SJCRH30 (cell line): ENCODE measurements at places on chromosomes 4 and X. TPM values are rescaled to one million over a fixed set of nuclear protein-coding genes. Genes with fewer than 3 reads are reported as not detected.

DNA sequence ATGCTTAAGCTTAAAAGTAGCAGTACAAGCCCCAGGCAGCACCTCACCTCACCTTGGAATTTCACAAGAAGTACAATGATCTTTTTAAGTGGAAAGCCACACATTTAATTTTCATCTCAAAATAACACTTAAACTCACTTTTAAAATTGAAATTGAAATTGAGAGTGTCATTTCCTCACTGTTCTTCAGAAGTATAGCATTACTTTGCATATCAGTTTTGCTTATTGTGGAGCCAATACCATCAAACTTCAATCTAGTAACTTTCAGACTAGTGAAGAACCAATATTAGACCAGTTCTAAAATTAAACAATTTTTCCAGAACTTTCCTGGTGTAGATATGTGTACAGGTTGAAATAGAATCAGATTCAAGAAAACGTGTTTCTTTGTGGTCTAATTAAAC, 242.4 kb downstream of the NDST4 start:
- DNase-seq = no peak
- H3K36me3 ChIP-seq = no peaks in the 10 kb centered on the region
- H3K27me3 ChIP-seq = no peaks in the 10 kb centered on the region
- no peak overlapping the region for H3K27ac ChIP-seq

- DNase-seq = no peak
- H3K36me3 ChIP-seq = no peaks in the 10 kb centered on the region
- H3K4me3 ChIP-seq = no peak overlapping the region
- no peaks in the 10 kb centered on the region for H3K27me3 ChIP-seq
- H3K4me1 ChIP-seq = no peaks in the 10 kb centered on the region
- H3K27ac ChIP-seq = no peak overlapping the region
These were observed 119.6 kb downstream of the CHM start for GRCh38 chrX:85927740-85928139.

DNA sequence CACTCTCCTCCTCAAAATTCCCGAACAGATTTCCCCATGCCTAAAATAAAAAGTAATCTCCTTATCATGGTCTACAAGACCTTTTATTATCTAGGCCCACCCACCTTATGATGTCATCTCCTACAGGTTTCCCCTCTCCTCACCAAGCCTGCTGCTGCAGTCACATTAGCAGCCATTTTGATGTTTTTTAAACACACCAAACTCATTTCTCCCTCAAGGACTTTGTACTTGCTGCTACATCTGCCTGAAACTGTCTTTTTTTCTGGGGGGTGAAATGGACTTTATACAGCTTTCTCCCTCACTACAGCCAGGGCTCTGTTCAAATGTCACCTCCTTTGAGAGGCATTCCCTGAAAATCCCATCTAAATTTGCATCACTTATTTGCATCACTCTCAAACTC, 90.2 kb upstream of the TAB3 start:
- H3K4me1 ChIP-seq = no peaks in the 10 kb centered on the region
- H3K4me3 ChIP-seq = no peak overlapping the region
- no peak overlapping the region for H3K27ac ChIP-seq
- no peaks in the 10 kb centered on the region for H3K27me3 ChIP-seq

DNA sequence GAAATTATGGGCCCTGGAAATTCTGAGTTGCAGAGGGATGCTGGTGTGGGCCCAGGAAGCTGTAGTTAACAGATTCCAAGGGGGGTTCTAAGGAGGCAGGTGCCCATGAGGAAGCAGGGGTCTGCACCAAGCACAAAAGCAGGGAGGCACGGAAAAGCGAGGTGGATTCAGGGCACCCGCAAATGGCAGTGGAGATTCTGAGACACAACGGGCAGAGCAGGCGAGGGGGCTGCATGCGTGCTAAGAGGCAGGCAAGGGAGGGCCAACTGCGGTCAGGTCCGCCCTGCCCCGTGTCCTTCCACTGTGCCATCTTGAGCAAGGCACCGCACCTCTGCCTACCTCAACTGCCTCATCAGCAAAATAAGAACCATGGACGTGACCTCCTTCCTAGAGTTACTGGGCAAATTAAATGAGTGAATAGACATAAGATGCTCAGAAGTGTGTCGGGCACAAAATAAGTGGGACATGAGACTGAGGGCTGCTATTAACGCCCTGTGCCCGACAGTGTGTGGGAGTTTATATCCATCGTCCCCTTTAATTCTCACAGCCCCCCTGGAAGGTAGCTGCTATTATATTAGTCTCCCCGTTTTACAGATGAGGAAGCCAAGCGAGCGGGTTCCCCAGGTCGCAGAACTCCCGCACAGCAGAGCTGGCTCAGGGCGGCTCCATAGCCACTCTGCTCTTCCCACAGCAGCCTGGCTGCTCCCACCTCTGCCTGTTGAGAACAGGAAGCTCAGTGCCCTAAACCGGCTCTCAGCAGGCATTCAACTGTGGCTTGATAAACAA, 67.6 kb downstream of the PPP2R2C start:
- no peak overlapping the region for H3K4me3 ChIP-seq
- H3K27me3 ChIP-seq = peaks cover 32% of the 10 kb centered on the region
- H3K36me3 ChIP-seq = no peaks in the 10 kb centered on the region
- no peak for DNase-seq
- H3K27ac ChIP-seq = no peak overlapping the region

- no peak overlapping the region for H3K4me3 ChIP-seq
- H3K4me1 ChIP-seq = no peaks in the 10 kb centered on the region; the same call in 1 of the 2 replicates
- DNase-seq = no peak
- no peaks in the 10 kb centered on the region for H3K27me3 ChIP-seq
- H3K27ac ChIP-seq = no peak overlapping the region
These were observed 65.2 kb downstream of the FAM13A start for GRCh38 chr4:88991746-88992145.

- H3K4me3 ChIP-seq = no peak overlapping the region
- H3K27ac ChIP-seq = no peak overlapping the region
- H3K27me3 ChIP-seq = no peaks in the 10 kb centered on the region
- H3K4me1 ChIP-seq = 0 out of 2 replicates have a peak, but pooled peaks cover 2% of the 10 kb centered on the region
- no peak for DNase-seq
These were observed 25.4 kb downstream of the CLCN5 start for GRCh38 chrX:49947781-49948180.

- H3K4me3 ChIP-seq = no peak overlapping the region
- H3K27ac ChIP-seq = no peak overlapping the region
- no peaks in the 10 kb centered on the region for H3K27me3 ChIP-seq
These were observed 9.6 kb upstream of the OTUD4 start for GRCh38 chr4:145189981-145190380.

DNA sequence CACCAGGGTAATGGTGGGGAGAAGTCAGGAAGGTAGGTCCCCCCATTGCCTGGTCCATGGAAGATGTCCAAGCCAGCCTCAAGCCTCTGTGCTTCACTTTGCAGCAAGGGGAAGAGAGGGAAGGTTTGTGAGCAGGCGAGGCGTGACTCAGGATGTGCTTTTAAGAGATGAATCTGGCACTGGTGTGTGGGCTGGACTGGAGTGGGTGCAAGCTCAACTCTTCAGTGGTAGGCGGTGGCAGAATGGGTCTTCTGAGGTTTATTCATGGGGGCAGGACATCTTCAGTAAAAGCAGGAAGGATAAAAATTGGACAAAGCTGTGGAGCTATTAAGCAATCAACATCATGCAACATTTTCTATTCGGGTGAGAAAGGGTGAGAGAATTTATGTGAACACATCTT, 19.4 kb downstream of the GPM6B start:
- H3K36me3 ChIP-seq = no peaks in the 10 kb centered on the region
- no peak overlapping the region for H3K4me3 ChIP-seq
- DNase-seq = no peak
- no peaks in the 10 kb centered on the region for H3K4me1 ChIP-seq
- H3K27me3 ChIP-seq = no peaks in the 10 kb centered on the region

- H3K4me1 ChIP-seq = no peaks in the 10 kb centered on the region
- no peak for DNase-seq
- H3K27ac ChIP-seq = no peak overlapping the region
- H3K36me3 ChIP-seq = no peaks in the 10 kb centered on the region
These were observed 48.7 kb upstream of the HELT start for GRCh38 chr4:184969610-184970009.

DNA sequence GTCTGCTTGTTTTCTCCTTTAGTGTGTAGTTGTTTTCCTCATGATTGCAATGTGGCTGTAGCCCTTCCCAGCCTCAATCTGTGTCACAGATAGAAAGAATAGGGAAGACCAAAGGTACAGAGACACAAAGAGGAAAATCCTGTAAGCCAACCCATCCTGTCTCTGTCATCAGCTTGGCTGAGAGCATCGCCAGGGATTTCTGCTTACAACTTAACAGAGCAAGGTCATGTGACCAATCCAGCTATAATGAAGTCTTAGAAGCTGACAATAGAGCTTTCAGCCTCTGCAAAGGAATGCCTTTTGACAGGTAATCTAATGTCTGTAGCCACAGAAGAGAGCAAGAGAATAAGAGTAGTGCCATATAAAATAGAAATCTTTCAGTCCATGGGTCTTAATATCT, 1598.0 kb upstream of the AGA start:
- H3K27me3 ChIP-seq = no peaks in the 10 kb centered on the region
- no peak overlapping the region for H3K27ac ChIP-seq
- H3K36me3 ChIP-seq = no peaks in the 10 kb centered on the region
- DNase-seq = no peak
- H3K4me1 ChIP-seq = no peaks in the 10 kb centered on the region
- no peak overlapping the region for H3K4me3 ChIP-seq

DNA sequence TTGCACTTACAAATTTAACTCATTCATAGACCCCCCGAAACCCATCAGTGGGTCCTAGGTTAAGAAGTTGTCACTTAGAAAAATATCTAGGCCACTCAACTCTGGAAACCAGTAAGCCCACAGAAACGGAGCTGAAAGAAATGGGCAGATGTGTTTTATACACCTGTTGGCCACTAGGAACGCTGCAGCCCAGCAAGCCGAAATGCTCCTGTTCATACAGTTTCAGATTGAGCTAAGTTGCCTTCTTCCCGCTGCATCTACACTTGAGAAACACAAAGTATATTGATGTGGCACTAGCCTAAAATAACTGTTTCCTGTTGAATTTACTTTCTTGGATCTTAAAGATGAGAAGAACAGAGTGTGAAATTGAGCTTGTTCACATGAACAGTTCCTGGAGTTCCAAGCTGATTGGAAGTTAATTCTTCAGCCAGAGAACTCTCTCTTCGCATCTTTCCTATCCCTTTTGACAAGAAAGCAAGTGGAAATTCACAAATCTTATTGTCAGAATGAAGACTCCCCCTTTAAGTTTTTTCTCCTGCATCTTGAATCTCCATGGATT, 174.1 kb downstream of the RBMX2 start:
- no peaks in the 10 kb centered on the region for H3K36me3 ChIP-seq
- H3K4me3 ChIP-seq = no peak overlapping the region
- H3K27ac ChIP-seq = no peak overlapping the region

DNA sequence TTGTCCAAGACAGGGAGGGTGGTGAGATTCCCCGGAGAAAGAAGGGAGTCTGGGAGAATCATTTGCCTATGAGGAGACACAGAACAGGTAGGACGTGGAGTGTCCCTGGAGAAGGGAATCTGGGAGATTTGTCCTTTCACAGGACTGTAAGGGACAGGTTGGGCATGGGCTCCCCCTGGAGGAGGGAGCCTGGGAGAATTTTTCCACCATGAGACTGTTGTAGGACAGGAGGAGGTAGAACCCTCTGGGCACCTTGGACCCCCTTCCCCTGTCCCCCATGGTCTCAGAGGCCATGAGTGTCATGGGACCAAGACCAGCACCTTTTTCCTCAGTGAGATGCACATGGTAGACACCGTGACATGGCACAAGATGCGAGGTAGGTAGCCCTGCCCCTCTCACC, 2.8 kb downstream of the PORCN start:
- H3K27me3 ChIP-seq = no peaks in the 10 kb centered on the region
- no peak overlapping the region for H3K27ac ChIP-seq
- DNase-seq = no peak
- H3K4me3 ChIP-seq = no peak overlapping the region
- no peaks in the 10 kb centered on the region for H3K4me1 ChIP-seq

DNA sequence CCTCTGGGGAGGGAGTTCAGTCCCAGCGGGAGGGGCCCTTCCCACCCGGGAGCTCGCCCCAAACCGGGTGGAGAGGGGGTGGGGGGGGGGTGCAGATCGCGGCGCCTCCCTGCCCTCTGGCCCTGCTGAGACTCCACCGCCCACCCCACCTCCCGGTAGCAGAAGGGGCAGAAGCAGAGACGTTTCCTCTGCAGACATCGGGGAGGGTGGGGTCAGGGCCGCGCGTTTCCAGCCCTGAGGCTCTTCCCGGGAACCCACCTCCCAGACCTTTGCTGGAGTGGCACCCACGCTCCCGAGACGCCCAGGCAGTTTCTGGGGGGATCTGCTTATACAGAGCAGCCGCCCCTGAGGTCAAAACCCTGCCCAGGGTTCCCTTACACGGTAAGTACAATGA, 30.2 kb downstream of the CPLX1 start:
- DNase-seq = no peak
- H3K4me1 ChIP-seq = peaks cover 6% of the 10 kb centered on the region
- H3K4me3 ChIP-seq = no peak overlapping the region

GRCh38 chrX:103911236-103911635, 51.2 kb upstream of the TMSB15B start:
- H3K36me3 ChIP-seq = no peaks in the 10 kb centered on the region
- DNase-seq = no peak
- H3K4me1 ChIP-seq = no peaks in the 10 kb centered on the region
- no peak overlapping the region for H3K4me3 ChIP-seq
- no peak overlapping the region for H3K27ac ChIP-seq

- H3K36me3 ChIP-seq = no peaks in the 10 kb centered on the region
- no peak for DNase-seq
- no peak overlapping the region for H3K27ac ChIP-seq
- H3K4me3 ChIP-seq = no peak overlapping the region
- no peaks in the 10 kb centered on the region for H3K27me3 ChIP-seq
These were observed 19.0 kb downstream of the RAB33A start for GRCh38 chrX:130190801-130191200.

GRCh38 chrX:9627922-9628321, 137.7 kb downstream of the GPR143 start:
- H3K27me3 ChIP-seq = no peaks in the 10 kb centered on the region
- 0 out of 2 replicates have a peak, but pooled peaks cover 2% of the 10 kb centered on the region for H3K4me1 ChIP-seq
- DNase-seq = no peak

GRCh38 chrX:8679550-8679949, 52.4 kb downstream of the ANOS1 start:
- H3K27ac ChIP-seq = no peak overlapping the region
- no peak overlapping the region for H3K4me3 ChIP-seq
- no peak for DNase-seq
- no peaks in the 10 kb centered on the region for H3K4me1 ChIP-seq
- no peaks in the 10 kb centered on the region for H3K36me3 ChIP-seq

- no peak for DNase-seq
- H3K27ac ChIP-seq = no peak overlapping the region
- no peaks in the 10 kb centered on the region for H3K27me3 ChIP-seq
These were observed 455.2 kb downstream of the PCDH7 start for GRCh38 chr4:31175242-31175910.

GRCh38 chr4:135418353-135418752, 1216.8 kb upstream of the PABPC4L start:
- H3K4me3 ChIP-seq = no peak overlapping the region
- no peak for DNase-seq
- H3K4me1 ChIP-seq = no peaks in the 10 kb centered on the region
- no peak overlapping the region for H3K27ac ChIP-seq
- no peaks in the 10 kb centered on the region for H3K27me3 ChIP-seq
- no peaks in the 10 kb centered on the region for H3K36me3 ChIP-seq

The ZBTB49 gene
- 5.8 and 5.9 TPM in 2 replicates for total RNA-seq

The TNMD gene
- total RNA-seq = not detected in 2 replicates

The UGT2A2 gene
- total RNA-seq = not detected in 2 replicates

The SHROOM3 gene
- 22.8 and 23.0 TPM in 2 replicates for total RNA-seq
